ENCODE measurements at places on chromosomes 6 and 20.

- no peak for DNase-seq
These were observed 112.8 kb downstream of the ADGRG6 start for GRCh38 chr6:142414462-142415250.

- no peak for DNase-seq
These were observed 27.2 kb upstream of the SPAG4 start for GRCh38 chr20:35588397-35588796.

DNA sequence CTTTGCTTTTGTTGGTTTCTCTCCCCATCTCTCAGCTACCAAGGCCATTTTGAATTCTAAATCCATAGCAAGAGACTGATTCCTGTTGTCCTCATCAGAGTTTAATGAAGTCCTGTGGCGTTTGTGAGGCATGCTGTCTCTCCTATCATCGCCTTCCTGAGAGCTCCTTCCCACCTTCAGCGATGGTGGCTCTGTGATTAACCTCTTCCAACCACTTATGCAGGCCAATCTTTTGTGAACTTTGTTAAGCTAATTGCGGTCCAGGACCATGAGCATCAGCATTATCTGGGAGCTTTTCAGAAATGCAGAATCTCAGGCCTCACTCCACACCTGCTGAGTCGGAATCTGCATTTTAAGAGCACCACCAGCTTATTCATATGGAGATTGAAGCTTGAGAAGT, 272.5 kb upstream of the CDYL start:
- DNase-seq: no peak

DNA sequence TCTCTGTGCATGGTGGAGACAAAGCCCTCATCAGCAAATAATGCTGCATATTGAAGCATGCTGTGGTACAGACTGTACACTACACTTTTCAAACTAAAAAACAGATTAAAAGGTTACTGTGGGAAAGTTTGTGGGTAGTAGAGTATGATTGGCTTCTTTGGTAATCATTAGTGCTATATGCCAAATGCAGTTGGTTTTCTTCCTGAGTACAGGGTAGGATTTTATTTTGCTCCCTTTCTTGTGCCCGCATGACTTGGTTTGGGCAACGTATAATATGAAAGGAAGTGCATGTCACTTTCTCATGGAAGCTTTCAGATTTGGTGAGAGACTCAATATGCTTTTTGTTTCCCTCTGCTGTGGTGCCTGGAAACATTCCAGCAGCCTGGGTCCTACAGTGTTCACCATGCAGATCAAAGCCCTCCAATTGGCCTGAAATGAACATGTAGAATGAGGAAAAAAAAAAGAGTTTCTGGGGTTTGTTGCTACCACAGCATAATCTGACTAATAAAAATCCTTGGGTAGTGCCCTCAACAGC, 270.7 kb upstream of the ADGRB3 start:
- DNase-seq: no peak

DNA sequence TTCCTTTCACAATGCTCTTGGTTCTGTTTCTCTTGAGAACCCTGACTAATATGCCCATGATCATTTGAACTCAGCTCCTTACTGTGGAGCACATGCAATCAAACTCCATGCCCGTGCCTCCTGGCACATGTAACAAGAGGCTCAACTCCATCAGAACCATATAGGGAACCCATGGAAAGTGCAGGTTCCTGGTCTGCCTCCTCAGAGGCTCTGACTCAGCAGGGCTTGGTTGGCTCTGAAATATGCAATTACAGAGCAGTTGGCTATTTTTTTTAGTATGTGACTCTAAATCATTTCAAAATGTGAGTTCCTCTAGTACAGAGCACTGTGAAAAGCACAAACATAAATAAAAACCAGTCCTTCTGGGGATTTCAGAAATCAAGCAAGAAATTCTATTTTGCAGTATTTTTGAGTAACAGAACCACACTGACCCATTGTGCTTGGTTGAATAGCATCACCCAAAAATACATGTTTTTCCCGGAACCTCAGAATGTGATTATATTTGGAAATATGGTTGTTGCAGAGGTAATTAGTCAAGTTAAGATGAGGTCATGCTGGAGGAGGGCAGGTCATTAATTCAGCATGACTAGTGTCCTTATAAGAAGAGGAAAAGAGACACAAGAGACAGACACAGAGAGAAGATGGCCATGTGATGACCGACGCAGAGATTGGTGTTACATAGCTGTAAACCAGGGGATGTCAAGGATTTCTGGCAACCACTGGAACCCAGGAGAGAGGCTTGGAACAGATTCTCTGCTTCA, 13.2 kb upstream of the MAP3K4 start:
- DNase-seq: no peak

GRCh38 chr6:40992746-40993145, 46.3 kb downstream of the UNC5CL start:
- no peak for DNase-seq

DNA sequence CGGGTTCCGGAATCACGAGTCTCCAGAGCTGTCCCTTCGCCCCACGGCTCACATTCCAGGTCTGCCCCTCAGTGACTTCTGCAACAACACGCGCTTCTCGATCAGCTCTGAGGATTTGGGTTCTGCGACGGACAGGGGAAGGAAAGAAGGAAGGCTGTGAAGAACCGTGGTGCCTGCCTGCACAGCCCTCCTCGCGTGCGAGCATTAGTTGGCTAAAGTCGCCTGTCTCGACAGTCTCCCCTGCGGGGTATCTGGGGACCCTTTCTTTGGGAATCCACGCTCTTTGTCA, 23.1 kb downstream of the VPS52 start:
- no peak for DNase-seq

- no peak for DNase-seq
These were observed 61.9 kb downstream of the COL9A1 start for GRCh38 chr6:70241031-70241430.

- no peak for DNase-seq
These were observed 205.7 kb upstream of the ARG1 start for GRCh38 chr6:131367206-131367873.

DNA sequence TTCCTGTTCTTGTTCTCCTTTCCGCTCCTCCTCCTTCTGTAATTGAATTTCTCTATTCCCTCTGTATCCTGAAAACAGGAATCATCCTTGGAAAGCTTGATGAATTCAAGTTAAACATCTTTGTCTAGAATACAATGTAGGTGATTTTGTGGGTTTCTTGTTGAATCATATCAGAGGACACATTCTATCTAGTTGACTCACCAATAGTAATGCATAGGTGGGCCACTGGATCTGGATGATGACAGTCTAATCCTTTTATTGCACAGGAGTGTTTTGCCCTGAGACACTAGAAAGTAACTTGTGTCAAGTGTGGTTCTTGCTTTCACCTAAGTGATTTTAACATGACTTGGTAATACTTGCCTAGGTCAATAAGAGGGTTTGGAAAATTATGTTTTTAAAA, 164.3 kb downstream of the RFPL4B start:
- no peak for DNase-seq

DNA sequence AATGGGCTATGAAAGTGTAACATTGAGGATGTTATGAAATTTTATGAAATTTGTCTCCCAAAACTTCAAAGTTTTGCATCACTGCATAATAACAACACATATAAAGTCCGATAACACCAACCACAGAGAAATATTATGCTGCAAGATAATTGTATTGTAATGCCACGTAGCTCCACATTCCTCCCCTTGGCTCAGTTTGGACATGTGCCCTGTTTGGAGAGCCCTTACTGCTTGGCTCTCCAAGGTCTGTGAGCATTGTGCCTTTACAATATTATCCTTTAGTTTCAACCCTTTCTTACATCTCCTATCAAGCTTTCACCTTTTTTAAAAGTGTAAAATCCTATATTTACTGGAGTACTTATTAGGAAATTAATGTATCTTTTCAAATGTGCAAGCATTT, 10.8 kb downstream of the HBS1L start:
- DNase-seq: no peak

DNA sequence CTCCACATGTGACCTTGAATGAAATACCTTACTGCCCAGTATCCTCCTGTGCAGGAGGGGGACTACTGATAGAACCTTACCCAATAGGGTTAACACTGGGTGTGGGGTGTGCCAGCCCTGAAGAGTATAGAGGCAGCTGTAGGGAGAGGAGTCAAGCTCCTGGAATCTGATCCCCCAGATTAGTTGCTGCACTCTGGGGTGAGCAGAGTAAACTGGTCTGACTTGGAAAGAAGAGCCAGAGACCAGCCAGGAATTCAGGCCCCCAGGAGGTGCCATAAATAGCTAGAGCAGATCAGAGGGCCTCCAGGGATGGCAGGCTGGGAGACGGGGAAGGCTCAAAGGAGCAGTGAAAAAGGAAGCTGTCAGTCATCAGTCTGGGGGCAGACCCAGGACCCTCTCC, 3.5 kb upstream of the APOBEC2 start:
- DNase-seq: no peak

DNA sequence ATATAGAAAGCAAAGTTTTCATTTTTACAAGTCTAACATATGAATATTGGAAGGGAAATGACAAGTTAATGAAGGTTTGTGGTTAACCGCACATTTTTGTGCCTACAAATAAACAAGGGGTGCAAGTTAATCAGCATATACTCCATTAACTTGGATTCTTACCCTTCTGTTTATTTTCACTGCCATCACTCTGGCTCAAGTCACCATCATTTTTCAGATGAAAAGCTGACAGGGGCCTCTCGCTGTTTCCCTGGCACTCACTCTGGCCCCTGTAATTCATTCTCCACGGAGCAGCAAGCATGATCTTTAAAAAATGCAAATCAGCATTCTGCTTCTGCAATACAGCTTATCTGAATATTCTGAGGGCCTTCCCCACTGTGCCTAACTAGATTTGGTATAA, 29.8 kb downstream of the APCDD1L start:
- no peak for DNase-seq

GRCh38 chr6:84172574-84172973, 54.9 kb downstream of the CEP162 start:
- no peak for DNase-seq

- DNase-seq: no peak
These were observed 127.3 kb upstream of the RALGAPA2 start for GRCh38 chr20:20839771-20840170.

- DNase-seq: no peak
These were observed 142.4 kb upstream of the INSM1 start for GRCh38 chr20:20225325-20226043.

- DNase-seq: no peak
These were observed 75.2 kb downstream of the GJA1 start for GRCh38 chr6:121510568-121511177.

- DNase-seq: no peak
These were observed 33.1 kb downstream of the HBS1L start for GRCh38 chr6:135021310-135022049.

- DNase-seq: no peak
These were observed 33.1 kb upstream of the LCA5 start for GRCh38 chr6:79570129-79571029.

GRCh38 chr20:35327074-35327976, 35.1 kb upstream of the FAM83C start:
- no peak for DNase-seq

GRCh38 chr6:167094820-167095637, 27.9 kb upstream of the CCR6 start:
- no peak for DNase-seq

DNA sequence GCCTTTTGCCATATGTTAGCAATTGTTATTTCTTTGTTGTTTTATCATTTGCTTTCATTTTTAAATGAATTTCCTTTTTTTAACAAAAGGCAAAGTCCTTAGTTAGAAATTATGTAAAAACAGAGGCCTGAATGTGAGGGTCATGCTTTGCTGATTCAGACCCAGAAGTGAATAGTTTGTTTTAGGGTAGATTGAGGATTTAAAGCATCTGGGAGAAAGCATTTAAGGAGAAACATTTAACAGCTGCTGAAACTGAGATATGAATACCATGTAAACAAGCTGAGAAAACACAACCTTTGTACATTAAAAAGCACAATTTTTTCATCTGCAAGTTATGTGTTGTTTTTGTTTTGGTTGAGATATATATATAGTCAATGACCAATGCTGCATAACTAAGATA, 8.0 kb downstream of the HTR1B start:
- no peak for DNase-seq

GRCh38 chr6:54053881-54054391, 57.3 kb upstream of the MLIP start:
- no peak for DNase-seq

DNA sequence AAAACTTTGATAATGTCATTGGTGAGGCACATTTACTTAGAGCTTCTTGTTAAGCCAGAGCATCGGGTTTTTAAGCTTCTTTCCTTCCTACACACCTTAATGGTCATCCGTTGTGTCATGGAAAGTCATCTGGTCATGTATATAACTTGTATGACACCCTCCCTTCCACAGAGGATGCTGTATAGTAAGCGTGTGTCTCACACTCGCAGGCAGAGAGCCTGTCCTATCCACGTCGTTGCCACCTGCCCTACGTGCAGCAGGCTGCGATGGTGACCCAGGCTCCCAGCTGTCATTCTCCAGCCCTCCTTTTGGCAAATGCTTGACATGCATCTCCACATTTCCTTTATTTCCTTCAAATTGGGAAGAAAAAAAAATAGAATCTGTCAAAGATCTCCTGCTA, 85.6 kb downstream of the MYB start:
- no peak for DNase-seq

DNA sequence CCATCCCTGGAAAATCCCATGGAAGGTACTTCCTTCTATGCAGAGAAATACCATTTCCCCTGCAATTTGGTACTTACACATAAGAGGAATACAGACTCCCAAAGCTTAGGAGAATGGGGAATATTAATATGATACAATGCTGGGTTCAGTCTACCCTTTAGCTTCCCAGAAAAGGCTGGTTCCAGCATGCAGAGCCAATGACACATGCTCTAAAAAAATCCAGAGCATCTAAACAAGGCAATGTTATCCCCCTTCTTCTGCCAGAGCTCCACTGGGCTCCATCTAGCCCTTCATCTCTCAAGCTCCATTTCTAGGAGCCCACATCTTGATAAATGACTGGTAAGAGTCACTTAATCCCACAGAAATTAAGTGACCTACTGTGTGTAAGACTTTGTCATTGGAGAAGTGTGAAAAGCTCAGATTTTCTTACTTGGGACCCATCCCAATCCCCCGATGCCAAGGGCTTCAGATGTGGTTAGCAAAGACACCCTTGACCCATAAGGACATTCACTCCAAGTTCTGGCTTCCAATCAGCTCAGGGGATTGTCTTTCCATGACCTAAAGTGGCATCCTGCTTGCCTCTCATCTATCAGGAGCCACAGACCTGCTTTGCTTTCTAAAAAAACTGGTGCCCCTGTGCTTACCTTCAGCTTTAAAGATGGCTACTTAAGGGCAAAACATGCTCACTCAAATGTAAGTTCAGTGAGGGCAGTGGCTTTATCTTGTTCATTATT, 137.5 kb downstream of the UNC5CL start:
- DNase-seq: no peak

- DNase-seq: no peak
These were observed 56.0 kb downstream of the TENT5A start for GRCh38 chr6:81696524-81696923.

GRCh38 chr6:144722154-144722737, 437.1 kb downstream of the UTRN start:
- DNase-seq: no peak

All from stimulated activated CD4-positive, alpha-beta T cell treated with anti-CD3 and anti-CD28 coated beads, TNF-alpha, amount 100 ng/mL, for 48 hours (primary cell).